Chondrocyte (in vitro differentiated cells): ENCODE measurements at places on chromosomes 1 and 21. TPM values are rescaled to one million over a fixed set of nuclear protein-coding genes. Genes with fewer than 3 reads are reported as not detected.

SLC45A1 gene
- 2.9 to 5.1 TPM (median 4.8 TPM) in 3 replicates for total RNA-seq

MROH9 gene
- total RNA-seq: 0.41 TPM in 1 of 3 replicates, not detected in the others

EDARADD gene
- total RNA-seq: 0.18 to 0.40 TPM in 2 of 3 replicates, not detected in the other

ADGRL4 gene
- 4.9 to 6.9 TPM (median 5.7 TPM) in 3 replicates for total RNA-seq

LCK gene
- not detected in 3 replicates for total RNA-seq

E2F2 gene
- 0.72 to 4.3 TPM (median 0.87 TPM) in 3 replicates for total RNA-seq

IFNLR1 gene
- 0.12 to 0.22 TPM in 2 of 3 replicates, not detected in the other for total RNA-seq

LCE3E gene
- not detected in 3 replicates for total RNA-seq

PTPRF gene
- total RNA-seq: 54.6 to 66.7 TPM (median 62.0 TPM) in 3 replicates

FBXO2 gene
- 1.2 to 1.6 TPM (median 1.2 TPM) in 3 replicates for total RNA-seq

TATDN3 gene
- 9.6 to 12.2 TPM (median 11.3 TPM) in 3 replicates for total RNA-seq

TIAM1 gene
- total RNA-seq: 6.6 to 8.2 TPM (median 7.7 TPM) in 3 replicates
